ENCODE measurements at places on chromosomes 11 and 22.

- DNase-seq = no peak
Measured at GRCh38 chr11:69183613-69184012, 27.9 kb downstream of the SMIM38 start.

DNA sequence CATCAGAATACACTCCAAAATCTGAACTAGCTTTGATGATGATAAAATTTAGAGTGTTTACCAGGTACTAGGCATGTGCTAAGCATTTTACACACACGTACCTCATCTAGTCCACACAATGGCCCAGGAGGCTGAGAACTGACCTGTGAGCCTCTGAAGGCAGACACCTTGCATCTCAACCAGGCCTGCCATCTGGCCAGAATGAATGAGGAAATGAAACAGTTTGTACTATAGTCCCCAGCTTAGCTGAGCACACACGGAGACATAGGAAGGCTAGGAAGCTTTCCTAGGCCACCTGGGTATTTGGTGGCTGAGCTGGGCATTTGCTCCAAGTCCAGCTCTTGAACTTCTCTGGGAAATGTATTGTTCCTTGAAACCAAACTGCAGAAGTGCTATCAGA lies 6.9 kb upstream of the SHANK3 start:
- DNase-seq = no peak

DNA sequence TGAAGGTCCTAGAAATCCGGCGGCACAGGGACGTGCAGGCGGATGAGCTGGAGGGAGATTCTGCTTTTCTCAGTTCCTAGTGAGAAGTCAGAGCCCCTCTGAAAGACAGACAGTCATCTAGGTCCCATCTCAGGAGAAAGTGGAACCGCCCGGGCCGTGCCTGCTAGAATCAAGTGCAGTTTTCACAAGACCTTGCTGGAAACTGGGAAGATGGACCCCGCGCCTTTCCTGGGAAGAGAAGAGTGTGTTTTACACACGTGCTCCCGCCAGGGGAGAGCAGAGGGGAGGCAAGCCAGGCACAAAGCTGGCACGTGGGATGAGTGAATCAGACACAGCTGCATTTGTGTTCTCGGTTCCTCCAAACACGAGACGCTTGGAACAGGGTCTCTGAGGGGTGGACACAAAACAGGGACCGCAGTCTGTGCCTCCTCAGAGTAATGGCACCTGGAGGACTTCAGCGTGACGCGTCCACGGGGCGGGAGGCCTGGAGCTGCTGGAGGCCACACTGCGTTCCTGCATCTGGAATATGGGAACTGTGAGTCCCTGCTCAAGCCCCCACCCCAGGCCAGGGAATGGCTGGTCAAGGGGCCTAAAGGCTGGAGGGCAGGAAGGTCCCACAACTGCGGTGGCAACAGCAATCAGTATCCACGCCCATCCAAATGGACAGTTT lies 218.3 kb downstream of the BRD1 start:
- no peak for DNase-seq

DNA sequence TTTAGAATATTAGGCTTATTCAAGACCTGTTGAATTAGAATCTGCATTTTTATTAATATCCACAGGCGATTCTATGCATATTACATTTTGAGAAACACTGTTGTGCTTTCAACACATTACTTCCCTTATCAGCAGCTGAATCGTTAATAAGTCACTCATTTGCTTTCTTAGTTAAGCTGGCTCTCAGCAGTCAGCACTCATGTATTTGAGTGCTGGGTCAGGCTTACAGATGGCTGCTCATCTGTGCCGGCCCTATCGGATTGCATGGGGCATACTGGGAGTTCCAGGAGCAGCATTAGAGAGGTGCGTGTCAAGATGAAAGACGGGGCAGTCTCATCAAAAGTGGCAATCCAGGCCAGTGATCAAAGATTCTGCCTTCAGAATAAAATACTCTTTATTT lies 10.8 kb upstream of the OR51L1 start:
- DNase-seq = no peak

DNA sequence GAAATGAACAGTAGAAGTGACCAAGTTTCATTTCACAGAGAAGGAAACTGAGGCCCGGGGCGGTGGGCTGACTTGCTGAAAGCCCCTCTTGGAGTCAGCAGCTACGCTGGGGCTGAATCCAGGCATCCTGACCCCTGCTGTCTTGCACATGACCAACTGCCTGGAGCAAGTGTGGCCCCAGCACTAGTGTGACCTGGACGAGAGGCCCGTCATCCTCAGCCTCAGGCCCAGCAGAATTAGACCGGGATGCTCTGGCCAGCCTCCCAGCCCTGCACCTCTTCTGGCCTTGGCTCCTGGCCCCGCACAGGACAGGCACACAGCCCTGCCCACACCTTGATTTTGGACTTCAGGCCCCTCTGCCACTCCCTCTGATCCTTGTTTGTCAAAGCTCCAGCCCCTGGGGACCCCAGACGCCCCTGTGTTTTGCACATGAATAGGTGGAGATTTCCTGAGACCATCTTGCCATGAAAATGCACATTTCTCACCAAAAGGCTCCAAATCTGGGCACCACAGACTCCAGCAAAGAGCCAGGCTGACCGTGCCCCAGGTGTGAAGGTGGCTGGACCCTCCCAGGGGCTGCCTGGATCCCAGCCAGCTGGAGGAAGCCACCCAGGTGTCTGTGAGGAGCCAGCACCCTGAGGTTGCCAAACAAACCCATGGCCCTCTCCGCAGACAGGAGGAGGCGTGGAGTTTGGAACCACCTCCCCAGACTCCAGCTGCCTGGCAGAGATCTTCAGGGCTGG lies 24.9 kb downstream of the FGF4 start:
- no peak for DNase-seq

DNA sequence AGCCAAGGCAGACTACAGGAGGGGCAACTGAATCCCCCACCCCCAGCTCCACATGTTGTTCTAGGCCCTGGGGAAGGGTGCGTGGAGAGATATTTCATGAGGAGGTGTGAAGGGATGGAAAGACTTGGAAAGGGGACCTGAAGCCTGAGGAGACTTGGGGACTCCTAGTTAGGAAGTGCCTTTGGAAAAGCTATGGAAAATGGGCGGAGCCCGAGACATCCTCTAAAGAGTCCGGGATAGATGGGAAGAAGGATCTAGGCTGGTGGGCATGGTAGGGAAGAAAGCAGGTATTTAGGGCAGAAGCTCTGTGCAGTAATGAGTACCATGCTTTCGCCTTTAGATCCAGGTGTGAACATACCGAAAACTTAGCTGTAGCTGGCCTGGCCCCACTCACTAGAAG lies 15.0 kb upstream of the CYP2R1 start:
- no peak for DNase-seq

- DNase-seq = no peak
Measured at GRCh38 chr11:1009371-1009770, 27.1 kb downstream of the MUC6 start.

- no peak for DNase-seq
Measured at GRCh38 chr11:67647471-67647870, 3.1 kb downstream of the ACY3 start.

DNA sequence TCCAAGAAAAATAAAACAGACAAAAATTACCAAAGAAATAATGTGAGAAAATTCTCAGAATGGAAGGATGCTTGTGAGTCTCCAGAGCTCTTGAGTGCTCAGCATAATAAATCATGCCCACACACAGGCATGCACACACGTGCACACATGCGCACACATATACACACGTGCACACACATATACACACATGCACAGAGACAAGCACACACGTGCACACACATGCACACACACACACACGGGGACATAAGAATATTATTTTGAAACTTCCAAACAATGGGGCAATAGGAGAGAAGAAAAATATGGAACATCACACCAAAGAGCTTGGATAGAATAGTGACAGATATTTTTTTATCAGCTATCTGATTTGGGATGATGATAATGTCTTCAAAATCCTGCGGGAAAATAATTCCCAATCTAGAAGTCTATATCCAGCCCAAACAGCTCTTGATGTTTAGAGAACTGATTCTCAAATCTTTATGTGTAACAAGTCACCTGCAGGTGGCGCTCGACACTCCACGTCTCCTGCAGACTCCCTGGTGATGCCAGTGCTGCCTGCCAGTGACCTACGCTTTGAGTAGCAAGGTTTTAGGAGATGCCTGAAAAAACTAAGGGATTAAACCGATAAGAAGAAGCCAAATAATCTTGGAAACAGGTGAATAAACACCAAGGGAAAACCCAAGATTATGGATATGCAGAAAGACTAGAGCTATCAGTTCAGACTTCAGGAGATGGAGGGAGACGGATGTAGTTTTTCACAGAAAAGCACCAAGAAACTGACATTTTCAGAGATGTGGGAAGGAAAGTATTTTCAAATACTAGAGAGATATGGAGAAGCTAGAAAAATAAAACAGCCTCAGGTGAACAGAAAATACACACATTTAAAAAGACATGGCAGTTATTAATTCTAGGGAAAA lies 743.6 kb downstream of the ETS1 start:
- DNase-seq = peak; percentile 49
